Kasumi-1 (cell line): ENCODE measurements at places on chromosomes 2 and 18.

DNA sequence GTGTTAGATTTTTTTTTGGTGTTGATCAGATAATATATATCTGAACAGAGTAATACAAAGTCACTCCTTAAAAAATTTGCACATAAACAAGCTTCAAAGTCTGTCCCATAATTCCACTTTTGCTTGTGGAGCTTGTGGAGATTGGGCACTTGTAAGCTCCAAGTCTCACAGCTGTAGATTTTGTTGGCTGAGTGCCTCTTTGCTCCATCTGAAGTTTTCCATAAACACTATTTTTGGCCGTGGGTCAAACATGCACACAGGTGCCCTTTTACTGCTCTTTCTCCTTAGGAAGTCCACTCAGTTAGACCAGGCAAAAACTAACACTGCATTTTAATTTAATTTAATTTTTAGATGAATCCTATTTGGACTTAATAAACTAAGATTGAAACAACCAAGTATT lies 3.6 kb upstream of the KCNJ13 start:
- DNase-seq, result no peak

DNA sequence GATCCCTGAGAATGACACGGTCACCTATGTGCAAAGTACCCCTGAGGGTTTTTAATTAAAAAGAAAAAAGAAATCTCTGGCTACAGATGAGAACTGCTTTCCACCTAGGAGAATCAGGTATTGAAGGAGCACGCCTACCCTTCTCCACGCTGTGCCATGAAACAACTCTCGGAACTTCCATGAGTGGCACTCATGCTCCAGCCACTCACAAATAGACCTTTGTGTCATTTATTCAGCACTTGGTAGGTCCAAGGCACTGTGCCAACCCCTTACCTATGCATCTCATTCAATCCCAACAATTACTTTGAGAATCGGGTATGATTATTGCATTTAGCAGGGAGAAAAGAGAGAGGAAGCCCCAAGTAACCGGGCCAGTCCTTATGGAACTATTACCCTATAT lies 44.9 kb upstream of the TTC39C start:
- no peak for DNase-seq

- DNase-seq, result no peak
Measured at GRCh38 chr2:234322766-234323465, 174.0 kb downstream of the ARL4C start.

DNA sequence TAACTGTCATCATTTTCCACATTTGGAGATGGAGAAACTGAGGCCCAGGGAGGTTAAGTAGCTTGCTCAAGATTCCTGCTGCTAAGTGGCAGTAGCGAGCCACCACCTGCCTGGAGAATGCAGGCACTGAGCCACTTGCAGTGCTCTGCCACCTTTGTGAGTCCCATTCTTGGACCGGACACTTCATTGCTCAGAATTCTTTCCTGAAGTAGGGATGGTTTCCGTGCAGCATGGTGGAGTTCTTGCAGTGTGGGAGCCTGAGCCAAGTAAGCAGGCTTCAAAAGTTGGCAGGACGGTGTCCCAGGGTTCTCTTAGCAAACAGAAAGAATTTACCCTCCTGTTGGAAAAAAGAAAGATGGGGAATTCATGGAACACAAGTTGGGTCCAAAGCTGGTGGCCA lies 115.0 kb upstream of the MMADHC start:
- DNase-seq, result no peak

GRCh38 chr2:123179526-123179925 lies 845.6 kb upstream of the CNTNAP5 start:
- no peak for DNase-seq

- DNase-seq, result peak; percentile 53
Measured at GRCh38 chr2:239309398-239310245, 91.2 kb downstream of the HDAC4 start.

DNA sequence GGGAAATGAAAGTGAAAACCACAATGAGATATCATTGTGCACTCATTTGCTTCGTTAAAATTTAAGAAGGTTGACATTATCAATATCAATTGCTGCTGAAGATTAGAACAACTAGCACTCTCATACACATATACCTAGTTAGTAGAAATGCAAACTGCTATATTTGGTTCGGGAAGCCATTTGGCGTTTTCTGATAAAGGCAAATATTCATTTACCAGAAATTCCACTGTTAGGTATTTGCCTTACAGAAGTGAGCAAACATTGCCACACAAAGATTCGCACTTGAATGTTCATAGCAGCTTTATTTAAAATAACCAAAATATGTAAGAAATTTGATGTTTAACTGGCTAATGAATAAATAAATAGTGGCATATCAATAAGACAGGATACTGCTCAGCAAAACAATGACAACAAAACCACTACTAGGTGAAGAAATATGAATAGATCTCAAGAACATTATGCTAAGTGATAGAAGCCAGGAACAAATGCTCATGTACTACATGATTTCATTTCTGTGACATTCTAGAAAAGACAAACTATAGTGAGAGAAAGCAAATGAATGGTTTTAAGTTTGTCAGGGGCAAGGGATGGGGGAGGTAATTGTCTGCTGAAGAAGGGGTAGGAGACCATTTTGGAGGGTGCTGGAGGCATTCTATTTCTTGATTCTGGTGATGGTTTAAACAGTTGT lies 387.8 kb downstream of the PTH2R start:
- no peak for DNase-seq

- no peak for DNase-seq
Measured at GRCh38 chr2:67645280-67646138, 248.4 kb downstream of the ETAA1 start.

- DNase-seq, result no peak
Measured at GRCh38 chr2:46101557-46102220, 195.5 kb upstream of the EPAS1 start.

GRCh38 chr2:101341901-101342624 lies 33.6 kb upstream of the RNF149 start:
- DNase-seq, result peak; percentile 80

DNA sequence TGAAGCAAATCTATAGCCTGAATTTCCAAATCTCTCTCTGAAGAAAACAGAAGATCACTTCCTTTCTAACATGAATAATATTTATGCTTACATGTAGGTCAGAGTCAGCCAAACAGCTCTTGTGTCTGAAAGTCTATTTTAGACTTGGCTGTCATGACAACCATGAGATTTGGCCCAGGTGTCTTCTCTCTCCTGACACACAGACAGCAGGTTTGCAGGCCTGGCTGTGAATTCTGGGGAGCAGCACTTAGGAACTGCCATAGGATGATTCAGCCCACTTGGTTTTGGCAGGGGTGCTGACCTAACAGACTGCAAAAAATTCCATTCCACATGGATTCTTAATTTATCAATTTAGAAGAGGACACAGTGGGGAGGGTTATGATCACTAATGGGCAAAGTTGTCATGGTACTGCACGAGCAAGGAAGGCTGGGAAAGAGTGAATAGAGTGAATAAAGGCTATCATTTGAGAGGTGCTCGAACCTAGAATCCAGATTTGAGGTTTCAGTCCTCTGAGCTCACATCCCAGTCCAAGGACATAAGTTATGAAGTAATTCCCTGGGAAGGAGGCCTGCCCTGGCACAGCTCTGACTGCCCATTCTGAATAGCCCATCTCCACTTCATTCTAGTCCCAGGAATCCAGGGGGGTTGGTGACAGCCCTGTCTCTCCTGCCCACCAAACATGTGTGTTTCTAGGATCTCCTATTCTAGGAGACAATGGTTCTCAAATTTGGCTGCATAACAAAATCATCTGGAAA lies 453.9 kb upstream of the TRIB2 start:
- DNase-seq, result no peak

GRCh38 chr2:150473767-150474166 lies 13.7 kb downstream of the RND3 start:
- no peak for DNase-seq

GRCh38 chr18:22872900-22873537 lies 60.1 kb upstream of the RBBP8 start:
- DNase-seq, result no peak

DNA sequence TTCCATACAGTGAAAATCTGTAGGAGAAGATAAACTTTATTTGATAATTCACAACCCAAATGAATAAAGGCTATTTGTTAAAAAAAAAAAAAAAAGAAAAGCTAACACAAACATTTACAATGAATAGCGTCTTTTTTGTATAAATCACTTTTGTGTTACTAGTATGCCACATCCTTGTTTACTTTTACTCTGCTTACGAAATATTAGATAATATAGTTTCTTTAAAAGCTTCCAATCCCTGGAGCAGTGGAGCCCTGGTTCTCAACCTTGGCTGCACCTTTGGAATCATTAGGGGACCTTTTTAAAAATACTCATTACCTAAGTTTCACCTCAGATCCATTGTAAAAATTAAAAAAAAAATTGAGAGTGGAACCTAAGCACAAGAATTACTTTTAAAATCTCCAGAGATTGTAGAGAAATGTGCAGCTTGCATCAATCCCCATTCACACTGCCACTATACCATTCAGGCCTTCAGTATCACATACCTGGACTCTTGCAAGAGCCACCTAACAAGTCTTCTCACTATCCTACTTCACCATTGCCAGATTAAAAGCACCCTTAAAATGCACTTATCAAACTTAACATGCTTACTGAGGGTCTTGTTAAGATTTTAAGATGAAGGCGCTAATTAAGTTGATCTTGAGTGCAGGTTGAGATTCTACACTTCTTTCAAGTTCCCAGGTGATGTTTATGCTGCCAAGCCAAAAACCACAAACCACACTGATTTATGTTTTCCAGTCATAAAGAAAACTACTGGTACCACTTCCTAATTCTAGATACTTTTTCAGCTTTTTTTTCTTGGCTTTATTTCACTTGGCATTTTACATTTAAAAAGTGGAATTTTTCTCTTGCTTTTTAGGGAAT lies 59.7 kb upstream of the ZC3H15 start:
- no peak for DNase-seq

DNA sequence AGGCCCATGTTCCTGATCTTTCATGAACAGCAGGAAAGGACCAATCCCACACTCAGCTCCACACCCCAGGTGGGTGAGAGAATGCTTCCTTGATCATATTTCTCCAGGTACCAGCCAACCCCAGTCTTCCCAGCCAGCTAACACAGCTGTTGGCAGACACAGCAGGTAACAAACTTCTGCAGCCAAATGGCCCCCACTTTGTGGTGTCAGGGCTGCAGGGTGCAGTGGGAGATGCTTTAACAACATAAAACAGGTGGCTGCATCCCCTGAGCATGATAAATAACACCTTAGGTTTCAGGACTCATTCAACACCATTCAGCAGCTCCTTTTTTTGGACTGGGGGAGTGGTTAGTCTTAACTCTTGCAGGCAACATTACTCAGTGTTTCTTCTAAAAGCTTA lies 76.7 kb upstream of the ACAA2 start:
- no peak for DNase-seq

DNA sequence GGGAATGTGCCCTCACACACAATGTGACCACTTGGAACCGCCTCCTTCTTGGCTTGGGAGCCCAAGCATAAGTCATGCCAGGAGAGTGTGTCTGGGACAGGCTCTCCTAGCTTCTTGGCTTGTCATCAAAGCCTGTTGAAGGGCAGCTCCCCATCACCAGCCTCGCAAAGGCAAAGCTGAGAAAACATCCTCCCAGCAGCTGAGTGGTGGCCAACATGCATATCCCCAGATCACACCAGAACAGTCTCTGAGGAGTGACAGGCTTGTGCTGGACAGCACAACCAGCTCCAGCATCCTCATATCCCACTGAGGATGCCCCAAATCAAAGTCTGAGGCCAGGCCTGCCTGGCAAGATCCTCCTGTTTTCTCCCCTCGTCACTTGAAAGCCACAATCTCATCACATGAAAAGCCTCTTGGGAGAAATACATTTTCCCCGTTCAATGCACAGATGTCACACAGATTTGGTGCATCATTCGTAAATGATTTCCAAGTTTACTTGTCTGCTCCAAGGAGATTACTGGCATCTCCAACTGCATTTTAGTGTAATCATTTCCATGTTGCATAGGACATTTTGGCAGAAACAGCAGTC lies 269.3 kb downstream of the TTC32 start:
- no peak for DNase-seq

DNA sequence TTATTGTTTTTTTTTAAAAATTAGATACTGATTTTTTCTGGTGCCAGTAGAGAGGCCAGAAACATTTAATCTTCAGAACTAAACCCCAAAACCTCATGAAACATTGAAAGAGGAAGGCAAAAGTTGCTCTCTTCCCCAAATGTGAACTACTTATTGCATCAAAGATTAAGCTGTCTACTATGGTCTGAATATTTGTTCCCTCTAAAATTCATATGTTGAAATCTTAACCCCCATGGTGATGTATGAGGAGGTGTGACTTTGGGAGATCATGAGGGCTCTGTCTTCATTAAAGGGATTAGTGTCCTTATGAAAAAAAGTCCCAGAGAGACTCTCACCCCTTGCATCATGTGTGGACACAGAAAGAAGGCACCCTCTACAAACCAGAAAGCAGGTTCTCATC lies 28.2 kb upstream of the SLC8A1 start:
- DNase-seq, result no peak

GRCh38 chr2:229752970-229753729 lies 38.8 kb upstream of the DNER start:
- no peak for DNase-seq

DNA sequence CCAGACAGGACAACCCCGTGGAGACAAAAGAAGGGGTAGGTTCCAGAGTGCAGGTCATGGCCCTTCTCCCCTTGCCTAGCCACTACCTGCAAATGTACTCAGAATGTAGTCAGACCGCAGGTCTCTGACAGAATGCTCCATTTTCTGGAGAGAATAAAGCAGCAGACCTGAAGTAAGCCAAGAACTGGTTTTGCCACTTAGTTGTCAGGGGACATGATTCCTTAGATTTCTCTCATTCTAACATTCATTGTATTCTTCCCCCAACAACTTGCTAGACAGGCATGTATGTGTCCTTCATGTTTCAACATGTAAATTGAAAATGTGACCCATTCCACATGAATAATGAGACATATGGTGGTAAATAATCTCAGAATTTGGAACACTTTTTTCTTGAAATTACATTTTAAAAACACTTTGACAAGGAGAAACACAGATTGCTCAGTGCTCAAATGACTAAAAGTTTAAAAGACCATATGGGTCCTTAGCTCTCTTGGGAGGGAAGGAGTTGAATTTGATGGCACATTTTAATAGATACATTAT lies 142.4 kb downstream of the CCBE1 start:
- no peak for DNase-seq

DNA sequence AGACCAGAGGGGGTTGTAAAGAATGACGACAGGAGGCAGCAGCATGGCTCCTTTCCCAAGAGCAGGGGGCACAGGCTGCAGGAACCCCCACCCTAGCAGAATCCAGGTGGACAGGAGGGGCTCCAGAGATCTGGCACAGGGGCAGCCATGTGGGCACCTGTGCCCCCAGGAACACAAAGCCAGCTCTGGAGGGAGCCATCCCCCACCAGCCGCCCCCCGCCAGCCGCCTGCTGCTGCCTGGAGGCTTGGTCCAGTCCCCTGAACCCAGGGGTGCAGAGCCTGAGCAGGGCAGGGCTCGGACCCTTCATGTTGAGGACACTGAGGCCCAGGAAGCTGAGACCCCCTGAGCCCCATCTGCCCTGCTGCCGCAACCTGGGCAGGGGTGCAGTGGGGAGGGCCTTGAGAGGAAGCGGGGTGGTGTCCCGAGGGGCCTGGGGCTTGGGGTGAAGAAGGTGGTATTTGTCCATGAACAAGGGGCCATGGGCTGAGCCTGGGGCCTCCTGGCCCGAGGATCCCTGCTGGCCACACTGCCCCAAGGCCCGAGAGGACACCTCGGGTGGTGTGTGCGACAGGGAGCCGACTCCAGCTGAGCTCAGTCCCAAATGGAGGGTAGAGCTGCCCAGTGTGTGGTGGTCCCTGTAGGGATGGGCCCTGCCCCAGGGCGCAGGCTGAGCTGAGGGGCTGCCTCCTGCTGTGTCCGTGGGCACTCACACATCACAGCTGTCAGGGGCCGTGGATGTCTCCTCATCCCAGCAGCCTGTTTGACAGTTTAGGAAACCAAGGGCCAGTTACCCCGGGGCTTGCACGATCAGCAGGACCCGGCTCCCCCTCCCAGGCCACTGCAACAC lies 39.8 kb upstream of the SNED1 start:
- DNase-seq, result no peak
